ENCODE measurements at places on chromosomes 12 and 14.

GRCh38 chr12:108136697-108137096 is 7.6 kb downstream of the WSCD2 start:
- no peak for DNase-seq

DNA sequence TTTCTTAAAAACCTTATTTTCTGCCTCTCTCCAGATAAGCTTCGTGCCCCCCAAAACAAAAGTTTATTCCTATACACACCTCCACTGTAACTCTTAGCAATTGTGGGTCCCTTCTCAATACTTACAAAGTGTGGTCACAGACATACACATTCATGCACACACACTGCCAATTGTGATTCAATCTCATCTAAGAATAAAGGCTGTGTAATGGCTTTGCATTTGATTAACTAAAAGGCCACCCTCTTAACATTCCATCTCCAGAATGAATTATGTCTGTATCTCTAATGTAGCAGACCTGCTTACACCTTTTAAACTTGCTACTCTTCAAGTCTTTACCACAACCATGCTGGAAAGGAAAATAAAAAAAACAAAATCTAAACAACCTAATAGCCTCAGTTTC is 49.5 kb downstream of the MYF5 start:
- DNase-seq = no peak

- no peak for DNase-seq
Observed at GRCh38 chr12:39990122-39991101, 115.5 kb downstream of the SLC2A13 start.

GRCh38 chr12:68086019-68086603 is 73.4 kb downstream of the IFNG start:
- no peak for DNase-seq

DNA sequence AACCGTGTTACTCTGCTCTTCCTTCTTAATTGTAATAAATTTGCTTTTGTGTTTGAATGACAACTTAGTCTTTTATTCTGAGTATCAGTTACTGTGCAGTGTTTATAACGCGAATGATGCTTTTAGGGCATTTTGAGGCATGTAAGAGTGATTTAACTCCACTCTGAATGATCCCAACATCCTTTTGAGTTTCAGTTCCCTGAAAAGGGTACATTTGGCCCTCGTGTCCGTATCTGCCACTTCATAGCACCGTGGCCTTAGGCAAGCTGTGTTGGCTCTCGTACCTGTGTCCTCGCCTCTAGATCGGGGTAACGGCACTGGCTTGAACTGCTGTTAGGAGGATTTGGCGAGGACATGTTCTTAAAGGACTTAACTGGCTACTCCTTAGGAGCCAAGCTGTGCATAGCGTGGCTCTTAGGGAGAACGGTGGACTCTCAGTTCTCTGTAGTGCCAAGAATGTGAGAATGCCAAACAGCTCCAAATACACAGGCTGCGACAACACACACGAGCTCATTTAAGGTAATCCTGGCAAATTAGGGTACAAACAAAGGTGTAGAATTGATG is 92.0 kb downstream of the PPP2R5C start:
- no peak for DNase-seq

Data from anterior cingulate cortex (tissue), 58 donors.